Caki2 (cell line): ENCODE measurements at places on chromosomes 12 and 14.

DNA sequence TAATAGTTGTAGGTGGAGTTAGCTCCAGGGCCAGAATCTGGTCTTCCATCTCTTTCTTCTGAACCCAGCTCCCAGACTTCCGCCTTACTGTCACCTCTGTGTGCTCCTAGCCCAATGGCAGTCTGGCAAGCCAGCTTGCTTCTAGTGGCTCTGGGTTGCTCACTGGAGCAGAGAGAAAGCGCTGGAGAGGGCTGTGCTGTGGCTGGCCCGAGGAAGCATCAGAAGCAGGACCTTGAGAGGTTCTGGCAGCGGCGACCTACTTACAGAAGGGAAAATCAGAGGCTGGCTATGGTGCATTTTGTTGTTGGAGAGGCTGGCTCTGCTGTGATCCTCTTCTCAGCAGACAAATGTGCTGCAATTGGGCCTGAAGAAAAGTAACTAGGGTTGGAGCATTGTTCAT is 28.6 kb downstream of the KCNA5 start:
- no peak for DNase-seq

GRCh38 chr12:110015132-110015531 is 15.9 kb downstream of the ANKRD13A start:
- DNase-seq = no peak

- no peak for DNase-seq
Measured at GRCh38 chr12:10142976-10143589, 13.1 kb upstream of the CLEC7A start.

DNA sequence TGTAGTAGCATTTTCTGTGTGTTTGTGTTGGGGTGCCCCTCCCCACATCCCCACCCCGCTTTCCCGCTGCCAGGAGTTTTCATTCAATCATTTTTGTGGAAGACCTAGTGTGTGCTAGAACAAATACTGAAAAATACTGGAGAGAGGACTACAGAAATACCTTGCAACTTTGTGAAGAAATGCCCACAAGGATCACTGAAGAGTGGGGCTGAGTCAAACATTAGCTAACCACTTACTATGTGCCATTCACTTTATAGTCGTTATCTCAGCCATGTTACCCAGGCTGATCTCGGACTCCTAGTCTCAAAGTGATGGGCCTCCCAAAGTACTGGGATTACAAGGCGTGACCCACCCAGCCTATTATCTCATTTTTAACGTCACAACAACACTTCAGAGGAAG is 559 bp upstream of the LMBR1L start:
- no peak for DNase-seq

DNA sequence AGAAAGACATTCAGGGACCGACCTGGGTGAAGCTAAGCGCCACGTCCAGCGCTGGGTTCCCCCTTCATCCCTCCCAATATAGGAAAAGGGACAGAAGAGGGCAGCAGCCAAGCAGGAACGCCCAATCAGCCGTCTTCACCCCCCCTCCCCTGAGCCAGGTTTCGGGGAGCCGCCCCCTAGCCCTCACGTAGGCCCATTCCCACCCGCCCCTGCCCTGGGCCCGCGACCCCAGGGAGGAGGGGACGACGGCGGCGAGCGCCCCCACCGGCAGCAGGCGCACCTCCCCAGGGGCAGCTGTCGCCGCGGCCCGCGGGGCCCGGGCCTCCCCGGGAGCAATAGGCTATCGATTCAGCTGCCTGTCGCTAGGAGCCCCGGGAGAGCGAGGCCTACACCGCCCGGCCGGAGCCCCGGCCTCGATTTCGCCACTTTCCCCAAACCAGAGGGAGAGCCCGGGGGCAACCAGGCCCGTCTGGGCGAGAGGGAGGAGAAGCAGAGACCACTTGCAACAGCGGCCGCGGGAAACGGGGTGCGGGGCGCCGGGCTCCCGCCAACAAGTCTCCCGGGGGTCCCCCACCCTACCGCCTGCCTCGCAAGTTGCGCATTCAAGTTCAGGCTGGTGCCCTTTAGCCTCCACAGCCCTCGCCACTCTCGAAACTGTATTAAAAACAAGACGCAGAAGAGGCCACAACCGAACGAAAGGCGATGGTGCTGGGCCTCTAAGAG is 1.3 kb downstream of the DCAF5 start:
- peak; percentile 60 for DNase-seq

DNA sequence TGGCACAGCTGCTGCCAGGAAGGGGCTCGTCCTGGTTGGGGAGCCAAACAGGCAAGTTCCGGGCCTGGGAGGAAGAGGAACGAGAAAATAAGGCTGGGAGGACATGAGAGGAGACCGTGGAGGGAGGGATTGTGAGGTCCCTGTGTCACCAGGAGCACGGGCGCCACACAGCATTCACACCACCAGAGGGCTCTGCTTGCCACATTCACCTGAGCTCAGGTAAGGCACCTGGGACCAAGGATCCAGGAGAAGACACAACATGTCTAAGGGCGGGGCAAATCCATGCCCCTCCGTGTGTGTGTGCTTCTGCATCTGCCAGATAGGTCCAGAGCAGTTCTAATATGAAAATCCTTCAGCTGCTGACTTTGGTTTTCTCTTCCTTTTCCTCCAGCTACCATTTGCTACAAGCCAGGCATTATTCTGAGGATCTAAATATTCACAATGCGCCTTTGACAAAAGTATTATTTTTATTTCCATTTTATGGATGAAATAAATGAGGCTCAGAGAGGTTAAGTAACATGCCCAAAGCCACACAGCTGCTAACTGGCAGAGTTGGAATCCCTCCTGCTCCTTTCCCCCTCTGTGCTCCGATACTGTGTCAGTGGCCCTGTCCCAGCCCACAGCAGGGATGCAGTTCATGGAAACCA is 14.6 kb downstream of the RAPGEF3 start:
- DNase-seq = no peak

DNA sequence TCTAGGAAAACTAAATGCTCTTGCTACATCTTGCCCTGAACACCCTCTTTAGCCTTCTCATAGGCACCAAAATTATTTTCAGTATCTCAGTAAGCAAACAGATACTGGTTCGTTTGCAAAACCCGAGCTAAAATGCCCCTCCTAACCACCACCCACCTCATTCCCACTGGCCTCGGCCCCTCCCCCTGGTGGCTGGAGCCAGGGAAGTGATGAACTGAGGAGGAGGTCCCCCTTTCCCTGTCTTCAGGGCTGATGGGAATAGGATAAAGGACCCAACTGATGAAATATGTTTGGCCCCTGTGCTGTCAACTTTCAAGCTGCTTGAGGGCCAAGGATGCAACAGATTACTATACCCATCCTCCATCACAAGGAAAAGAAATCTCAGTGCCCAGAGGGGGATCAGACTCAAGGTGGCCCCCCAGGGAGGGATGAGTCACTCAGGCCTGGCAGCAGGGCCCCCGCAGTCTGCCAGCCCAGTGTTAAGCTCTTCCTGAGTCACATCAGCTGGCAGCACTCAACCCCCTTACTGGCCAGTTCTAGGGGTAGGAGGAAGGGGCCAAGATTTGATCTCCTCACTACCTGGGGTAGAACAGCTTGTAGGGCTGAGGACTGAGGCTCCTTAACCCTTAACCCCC is 1.7 kb downstream of the ANKRD52 start:
- DNase-seq = no peak

DNA sequence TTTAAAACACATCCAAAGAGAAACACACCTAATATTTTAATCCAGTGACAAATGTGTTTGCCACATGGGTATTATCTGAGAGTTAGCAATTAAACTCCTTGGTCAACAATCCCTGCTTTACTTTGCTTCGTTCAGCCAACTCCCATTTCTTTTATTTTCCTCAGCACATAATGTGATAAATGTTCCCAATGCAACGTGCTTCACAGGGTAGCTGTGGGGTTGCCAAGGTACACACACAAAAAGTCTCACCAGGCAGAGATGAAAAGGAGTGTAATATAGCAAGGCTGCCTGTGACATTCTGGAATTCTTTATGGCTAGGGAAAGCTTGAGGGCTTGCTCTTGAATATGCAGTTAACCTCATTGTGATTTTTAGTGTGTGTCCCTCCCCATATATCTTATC is 208.0 kb upstream of the DIO2 start:
- DNase-seq = no peak
